Memory B cell (primary cell): ENCODE measurements at places on chromosomes 6 and 20.

DNA sequence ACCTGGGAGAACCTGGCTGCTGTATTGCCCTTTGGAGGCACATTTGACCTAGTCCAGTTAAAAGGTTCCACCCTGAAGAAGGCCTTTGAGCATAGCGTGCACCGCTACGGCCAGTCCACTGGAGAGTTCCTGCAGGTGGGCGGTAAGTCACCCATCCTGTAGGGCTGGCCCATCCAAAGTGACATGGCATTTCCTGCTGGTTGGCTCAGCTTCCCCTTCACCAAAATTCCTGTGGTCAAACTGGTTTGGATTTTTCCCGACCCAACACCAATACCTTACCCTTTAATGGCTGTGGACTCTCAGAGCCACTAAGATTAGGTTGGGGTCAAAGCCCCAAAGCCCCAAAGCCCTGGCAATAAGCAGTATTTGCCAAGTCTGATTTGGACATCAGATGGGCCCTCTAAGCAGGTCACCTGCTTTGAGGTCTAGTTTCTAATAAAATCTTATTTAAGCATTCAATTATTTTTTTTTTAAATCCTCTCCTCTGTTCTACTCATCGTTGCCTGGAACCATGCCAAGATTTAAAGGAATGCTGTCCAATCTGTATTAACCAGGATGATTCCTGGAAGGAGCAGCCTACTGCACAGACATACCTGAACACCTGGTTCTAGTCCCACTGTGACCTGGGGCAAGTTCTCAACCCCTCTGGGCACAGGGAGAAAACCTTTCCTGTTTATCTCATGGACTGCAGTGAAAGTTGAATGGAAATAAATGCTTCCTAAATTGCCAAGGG lies 40.8 kb downstream of the NT5E start:
- no peak for DNase-seq

DNA sequence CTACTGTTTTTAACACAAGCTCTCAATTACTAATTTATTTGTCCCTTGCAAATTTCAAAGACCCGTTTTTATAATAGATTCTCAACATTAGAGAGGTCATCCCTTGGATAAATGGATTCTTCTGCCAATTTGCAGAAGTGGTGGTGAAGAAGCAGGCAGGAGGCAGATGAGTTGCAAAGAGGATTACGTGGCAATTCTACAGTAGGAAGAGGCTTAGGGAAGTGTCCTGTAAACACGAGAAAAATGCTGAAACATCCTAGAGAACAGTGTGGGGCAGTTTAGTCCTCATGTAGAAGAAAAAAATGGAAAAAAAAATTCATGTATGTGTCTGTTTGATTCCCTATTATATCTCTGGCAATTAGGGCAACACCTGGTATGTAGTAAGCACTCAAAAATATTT lies 87.6 kb downstream of the BMP2 start:
- DNase-seq = no peak

GRCh38 chr6:29675561-29675960 lies 5.4 kb downstream of the ZFP57 start:
- no peak for DNase-seq

- no peak for DNase-seq
Observed at GRCh38 chr6:79801362-79801761, 146.0 kb downstream of the ELOVL4 start.

GRCh38 chr6:109009962-109010704 lies 84.5 kb downstream of the SESN1 start:
- no peak for DNase-seq

DNA sequence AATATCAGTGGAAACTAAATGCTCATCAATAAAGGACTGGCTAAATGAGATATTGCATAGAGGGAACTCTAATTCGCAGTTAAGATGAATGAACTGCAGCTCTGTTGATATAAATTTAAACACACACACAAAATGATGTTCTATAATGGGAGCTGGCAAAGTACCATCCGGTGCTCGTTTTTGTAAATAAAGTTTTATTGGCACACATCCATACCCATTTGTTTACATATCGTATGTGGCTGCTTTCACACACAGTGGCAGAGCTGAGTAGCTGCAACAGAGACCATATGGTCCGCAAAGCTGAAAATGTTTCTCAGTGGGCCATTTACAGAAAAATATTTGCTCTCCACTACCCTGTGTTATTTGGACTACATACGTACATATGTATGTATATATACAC lies 120.7 kb downstream of the EDN3 start:
- DNase-seq = no peak

DNA sequence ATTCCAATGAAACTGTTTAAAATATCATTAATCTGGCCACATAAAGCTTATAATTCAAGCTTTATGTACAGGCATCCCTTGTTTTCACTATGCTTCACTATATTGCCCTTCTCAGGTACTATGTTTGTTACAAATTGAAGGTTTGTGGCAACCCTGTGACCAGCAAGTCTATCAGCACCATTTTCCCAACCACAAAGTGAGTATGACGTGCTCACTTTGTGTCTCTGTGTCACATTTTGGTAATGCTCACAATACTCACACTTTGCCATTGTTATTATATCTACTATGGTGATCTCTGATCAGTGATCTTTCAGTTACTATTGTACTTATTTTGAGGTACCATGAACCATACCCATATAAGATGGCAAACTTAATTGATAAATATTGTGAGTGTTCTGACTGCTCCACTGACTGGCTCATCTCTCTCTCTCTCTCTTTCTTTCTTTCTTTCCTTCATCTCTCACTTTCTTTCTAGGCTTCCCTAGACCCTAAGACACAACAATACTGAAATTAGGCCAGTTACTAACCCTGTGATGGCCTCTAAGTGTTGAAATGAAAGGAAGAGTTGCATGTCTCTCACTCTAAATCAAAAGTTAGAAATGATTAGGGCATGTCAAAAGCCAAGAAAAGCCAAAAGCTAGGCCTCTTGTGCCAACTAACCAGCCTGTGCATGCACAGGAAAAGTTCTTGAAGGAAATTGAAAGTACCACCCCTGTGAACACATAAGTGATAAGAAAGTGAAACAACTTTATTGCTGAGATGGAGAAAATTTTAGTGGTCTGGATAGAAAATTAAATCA lies 227.9 kb downstream of the BCAS1 start:
- DNase-seq = no peak

- DNase-seq = no peak
Observed at GRCh38 chr6:81826784-81827183, 74.3 kb upstream of the TENT5A start.

DNA sequence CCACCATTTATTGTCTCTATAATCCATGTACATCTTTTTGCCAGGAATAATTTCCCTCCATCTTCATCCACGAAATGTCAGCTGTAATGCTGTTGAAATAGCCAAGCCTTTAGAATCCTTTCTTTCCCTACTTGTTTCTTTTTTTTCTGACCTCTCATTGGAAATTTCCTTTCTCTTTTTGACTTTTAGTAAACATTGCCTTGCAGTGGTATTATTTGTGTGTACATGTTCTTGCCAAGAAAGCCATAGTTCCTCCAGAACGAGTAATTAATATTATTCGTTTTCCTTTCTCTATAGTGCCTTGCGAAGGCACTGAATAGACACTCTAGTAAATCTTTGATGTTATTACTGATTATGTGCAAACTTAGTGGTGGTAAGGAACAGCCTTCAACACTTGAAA lies 282.2 kb downstream of the GJA1 start:
- DNase-seq = no peak

DNA sequence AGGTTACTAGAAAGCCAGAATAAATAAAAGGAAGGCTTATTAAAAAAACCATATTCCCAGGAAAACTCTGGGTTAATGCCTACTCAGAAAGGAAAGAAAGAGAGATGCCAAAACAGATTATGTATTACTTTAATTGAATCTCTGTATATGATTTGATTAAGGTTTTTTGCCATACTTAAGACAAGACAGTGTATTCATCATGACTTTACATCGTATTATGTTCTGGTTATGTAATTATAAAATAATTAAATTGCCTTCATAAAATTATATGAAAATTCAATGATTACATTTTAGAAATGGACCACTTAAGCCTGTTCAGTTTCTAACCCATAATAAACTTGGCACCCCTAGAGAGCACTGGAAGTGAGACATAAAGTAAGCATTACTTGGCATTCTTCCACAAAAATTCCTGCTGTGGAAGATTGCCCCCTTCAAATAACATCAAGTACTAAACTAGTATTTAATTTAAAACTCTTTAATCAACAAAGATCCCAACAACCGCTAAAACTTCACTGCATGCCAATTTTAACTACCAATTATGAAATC lies 20.8 kb upstream of the IBTK start:
- DNase-seq = no peak

GRCh38 chr20:59023616-59024015 lies 4.4 kb downstream of the TUBB1 start:
- no peak for DNase-seq

DNA sequence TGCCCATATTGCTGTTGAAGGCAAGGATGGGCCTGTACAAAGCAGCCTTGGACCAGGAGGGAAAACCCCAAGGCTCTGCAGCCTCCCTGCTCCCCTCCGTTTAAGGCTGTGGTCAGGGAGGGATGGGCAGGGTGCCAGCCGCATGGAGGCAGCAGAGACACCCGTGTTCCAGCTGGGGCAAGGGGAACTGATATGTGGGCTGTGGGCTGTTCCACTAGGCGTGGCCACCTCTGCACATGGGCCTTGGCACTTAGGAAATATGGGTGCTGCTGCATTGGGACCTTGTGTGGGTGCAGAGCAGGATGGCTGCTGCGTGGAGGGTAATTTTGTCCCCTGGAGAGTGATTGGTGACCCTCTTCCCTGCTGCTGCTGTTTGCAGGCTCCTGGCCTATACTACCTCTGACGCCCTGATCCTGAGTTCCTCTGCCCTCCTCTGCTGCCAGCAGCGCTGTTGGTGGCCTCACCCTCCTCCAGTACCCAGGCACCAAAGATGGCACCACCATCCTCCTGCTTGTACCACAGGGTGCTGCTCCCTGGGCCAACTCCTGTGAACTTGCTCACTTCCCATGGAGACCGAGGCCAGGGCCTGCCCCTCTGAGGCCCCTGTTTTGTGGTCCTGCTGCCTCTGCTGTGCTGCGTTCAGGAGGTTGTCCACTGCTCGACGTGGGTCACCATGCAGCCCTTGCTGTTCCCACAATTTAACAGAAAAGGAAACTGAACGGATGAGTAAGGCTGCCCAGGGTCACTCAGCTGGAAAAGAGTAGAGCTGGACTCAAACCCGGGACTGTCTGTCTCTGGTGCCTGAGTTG lies 35.3 kb downstream of the PANK2 start:
- DNase-seq = no peak

GRCh38 chr6:108168501-108169463 lies 3.0 kb downstream of the NR2E1 start:
- peak; percentile 60 for DNase-seq

DNA sequence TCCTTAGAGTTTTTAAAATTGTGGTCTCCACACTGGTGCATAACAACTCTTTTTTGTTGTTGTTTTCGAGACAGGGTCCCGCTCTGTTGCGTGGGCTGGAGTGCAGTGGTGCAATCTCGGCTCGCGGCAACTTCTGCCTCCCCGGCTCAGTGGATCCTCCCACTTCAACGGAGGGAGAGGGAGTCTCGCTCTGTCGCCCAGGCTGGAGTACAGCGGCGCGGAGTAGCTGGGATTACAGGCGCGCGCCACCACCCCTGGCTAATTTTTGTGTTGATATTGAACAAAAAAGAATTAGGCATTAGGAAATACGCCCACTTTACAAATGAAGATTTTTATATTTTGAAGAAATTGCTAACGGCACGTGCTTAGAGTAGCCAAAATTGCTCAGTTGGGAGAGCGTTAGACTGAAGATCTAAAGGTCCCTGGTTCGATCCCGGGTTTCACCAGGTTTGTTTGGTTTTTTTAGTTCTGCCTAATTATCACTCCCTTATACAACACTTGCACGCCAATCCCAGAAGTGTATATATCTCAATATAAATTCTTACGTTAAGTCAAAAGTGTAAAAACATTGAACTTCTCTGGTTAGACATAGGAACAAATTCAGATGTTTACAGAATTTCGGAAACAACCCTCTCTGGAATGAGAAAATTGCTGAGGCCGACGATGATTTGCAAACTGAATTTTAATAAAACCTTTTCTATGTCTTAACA lies 159.6 kb downstream of the TRIM27 start:
- no peak for DNase-seq

GRCh38 chr20:63309261-63310071 lies 16.5 kb downstream of the COL20A1 start:
- DNase-seq = no peak

DNA sequence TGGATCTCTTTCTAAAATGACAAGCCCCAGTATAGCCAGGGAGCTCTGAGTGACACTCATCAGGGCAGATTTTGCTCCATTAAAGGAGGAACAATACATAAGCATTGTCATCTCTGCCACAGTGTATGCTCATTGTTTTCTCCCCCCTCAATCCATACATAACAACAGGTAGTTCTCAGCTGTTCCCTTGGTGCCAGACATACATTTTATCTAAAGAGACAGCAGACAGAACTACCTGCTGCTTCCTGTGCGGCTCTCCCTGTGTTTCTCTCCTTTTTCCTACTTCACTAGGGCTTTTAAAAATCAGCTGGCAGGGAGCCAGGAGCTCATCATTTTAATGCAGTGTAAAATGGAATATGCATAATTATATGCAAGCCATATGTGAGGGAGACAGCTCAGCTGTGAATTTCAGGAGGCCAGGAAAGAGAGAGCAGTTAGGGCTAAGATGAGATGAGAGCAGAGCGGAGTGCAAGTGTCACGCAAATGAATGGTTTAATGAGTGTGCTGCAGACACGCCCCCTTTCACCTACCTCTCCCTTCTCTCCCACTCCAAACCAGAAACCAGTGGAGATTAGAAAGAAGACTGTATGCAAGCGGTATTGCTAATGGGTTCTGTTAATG lies 96.0 kb downstream of the SOBP start:
- no peak for DNase-seq

DNA sequence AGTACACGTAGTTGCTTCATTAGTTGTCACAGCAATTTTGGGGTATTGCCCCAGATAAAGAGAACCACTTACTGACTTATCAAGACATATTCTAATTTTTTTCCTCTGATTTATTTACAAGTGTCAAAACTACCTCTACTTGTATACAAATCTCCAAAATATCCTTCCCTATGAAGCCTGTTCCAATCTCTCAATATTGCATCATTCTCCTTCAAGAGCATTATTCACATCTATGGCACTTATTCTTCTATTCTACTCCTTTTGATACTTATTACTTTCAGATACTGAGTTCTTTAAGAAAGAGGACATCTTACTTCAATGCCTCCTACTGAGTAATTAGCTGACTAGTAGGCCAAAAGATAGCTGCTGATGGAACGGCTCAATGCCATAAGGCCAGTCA lies 105.2 kb downstream of the SMLR1 start:
- no peak for DNase-seq

- DNase-seq = peak; percentile 63
Observed at GRCh38 chr6:129598244-129599187, 111.5 kb downstream of the ARHGAP18 start.

GRCh38 chr6:111793711-111794111 lies 79.5 kb downstream of the FYN start:
- DNase-seq = no peak

DNA sequence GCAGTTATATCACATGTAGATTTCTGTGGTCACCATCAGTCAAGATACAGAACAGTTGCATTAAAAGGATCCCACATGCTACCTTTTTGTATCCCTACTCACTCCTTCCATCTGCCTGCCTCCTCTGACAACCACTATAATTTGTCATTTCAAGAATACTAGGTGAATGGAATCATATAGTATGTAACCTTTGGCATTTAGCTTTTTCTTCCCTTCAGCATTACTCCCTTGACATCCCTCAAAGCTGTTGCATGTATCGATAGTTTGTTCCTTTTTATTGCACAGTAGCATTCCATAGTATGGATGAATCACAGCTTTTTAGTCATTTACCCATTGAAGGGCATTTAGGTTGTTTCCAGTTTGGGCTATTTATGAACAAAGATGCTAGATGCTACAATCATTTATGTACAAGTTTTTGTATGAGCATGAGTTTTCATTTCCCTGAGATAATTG lies 26.1 kb downstream of the NCOA7 start:
- DNase-seq = no peak

- DNase-seq = no peak
Observed at GRCh38 chr6:1068068-1068467, 243.8 kb upstream of the FOXQ1 start.
